ENCODE measurements at places on chromosomes 2 and 18.

- no peak for DNase-seq
These were observed 27.0 kb downstream of the SLC40A1 start for GRCh38 chr2:189553504-189554088.

GRCh38 chr2:129777146-129777545 is 202.3 kb upstream of the RAB6C start:
- no peak for DNase-seq

- no peak for DNase-seq
These were observed 228.7 kb downstream of the LRATD1 start for GRCh38 chr2:14861181-14861580.

- DNase-seq, result peak; percentile 30
These were observed 7.6 kb upstream of the TNS1 start for GRCh38 chr2:218010140-218010983.

- DNase-seq, result no peak
These were observed 18.9 kb downstream of the REV1 start for GRCh38 chr2:99470957-99471356.

DNA sequence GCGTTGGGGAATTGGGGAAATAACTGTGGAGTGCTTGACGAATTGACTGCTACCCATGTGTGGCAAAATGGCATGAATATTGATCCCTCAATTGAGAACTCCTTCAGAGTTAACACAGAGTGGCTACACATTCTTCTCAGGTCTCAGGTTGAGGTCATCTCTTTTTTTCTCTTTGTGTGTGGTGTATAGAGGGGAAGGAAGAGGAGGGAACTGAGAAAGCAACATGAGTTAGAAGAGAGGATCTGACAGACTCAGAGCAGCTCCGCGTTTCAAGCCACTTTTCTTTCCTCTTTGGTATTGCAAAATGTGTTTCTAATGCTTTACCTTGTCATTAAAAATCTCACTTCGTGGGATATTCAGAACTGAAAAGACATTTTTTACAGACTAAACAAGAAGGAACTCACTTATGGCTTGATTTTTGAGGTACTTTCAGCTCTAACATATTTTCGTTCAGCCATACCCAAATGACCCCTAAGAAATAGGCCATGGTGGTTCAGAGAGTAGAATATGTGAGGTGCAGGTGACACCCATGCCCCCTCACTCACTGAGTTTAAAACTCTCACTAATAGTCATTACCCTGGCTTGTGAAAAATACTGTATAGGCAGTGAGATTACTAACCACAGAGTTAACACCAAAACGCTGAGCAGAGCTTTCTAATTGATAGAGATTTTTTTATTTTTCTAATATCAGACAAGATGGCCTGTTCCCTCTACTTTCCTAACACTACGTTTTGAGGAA is 22.5 kb downstream of the STAT4 start:
- DNase-seq, result no peak

GRCh38 chr2:120904379-120904778 is 168.7 kb downstream of the GLI2 start:
- no peak for DNase-seq

- DNase-seq, result no peak
These were observed 77.8 kb downstream of the GYPC start for GRCh38 chr2:126733795-126734194.

DNA sequence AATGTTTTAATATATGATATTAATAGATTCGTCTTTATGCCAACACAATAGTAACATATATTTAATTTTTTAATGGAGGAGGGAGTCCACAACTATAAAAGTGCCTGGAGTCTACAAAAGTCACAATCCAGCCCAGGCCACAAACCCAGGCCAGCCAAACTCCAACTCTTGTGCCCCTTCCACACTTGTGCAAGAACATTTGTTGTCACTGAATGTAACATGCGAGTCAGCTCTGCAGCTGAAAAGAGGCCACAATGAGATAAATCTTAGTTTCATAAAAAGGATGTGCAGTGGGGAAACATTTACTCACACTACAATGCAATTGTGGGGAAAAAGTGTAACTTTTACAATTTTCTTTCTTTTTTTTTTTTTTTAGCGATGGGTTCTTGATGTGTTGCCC is 110.8 kb downstream of the MCFD2 start:
- no peak for DNase-seq

DNA sequence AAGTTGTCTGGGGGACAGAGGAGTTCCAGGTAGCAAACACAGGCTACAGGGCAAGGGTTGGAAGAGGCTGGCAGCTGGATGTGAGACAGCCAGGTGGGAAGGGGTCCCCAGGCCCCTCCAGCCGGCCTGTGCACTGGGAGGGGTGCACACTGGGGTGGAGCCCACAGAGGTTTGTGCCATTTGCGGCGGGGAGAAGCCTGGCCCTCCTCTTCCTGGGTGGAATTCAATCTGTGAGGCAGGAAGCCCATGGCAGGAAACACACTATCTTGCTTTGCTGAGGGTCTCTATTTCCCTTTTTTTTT is 63.3 kb downstream of the PXDN start:
- no peak for DNase-seq

DNA sequence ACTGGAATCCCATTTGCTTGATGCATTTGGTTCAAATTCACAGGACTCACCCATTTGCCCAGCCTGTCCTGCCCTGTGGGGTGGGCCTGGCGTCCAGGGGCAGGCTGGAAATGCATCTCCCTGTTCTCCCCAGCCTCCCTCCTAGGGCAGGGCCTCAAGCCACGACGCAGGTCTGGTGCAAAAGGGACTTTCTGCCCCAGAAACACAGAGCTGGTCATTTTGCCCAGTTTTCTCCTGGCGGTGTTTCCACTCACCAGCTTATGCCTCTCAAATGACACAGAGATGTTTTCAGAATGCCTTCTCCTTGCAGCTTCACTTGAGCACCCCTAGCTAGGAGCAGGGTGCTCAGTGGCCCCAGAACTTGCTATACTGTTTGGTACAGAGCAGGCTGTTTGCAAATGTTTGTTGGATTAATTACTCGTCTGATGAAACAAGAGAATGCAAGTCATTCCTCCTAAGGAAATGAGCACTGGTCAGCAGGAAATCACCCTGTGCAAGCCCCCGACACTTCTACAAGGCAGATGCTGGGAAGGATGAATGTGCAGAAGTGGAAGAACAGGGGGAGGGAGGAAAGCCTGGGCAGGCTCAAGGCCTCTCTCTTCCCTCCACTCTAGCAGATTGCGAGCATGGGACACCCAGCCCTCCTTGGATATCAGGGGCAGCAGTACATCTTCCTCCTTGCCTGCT is 164.3 kb upstream of the APCDD1 start:
- DNase-seq, result no peak

DNA sequence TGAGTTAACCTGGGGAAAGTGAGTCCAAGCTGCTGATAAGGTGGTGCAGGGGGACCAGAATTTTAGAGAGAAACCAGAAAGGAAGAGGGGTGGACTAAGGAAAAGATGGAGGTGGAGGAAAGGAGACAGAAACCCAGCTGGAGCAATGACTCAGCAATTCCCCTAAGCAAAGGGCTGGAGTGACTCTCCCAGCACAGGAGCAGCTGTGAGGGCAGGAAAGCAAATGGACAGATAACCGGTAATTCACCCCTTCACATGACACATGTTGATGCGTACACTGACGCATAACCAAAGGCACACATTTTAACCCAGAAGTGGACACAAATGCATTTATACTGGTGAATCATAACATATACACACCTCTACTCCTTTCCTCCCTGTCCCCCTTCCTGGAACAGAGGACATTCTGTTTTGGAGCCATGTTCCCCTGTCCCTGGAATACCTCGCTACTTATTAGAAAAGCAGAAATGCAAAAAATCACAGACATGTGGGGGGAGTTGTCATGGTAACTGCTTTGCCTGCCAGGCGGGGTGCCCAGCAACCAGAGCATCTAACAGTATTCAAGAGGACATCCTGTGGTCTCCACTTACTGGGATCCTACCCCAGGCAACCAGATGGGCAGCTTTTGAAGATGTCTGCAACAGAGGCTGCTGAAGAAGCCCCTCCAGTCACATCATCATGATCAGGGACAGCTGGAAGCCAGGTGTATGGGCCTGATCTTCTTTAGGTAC is 4.7 kb downstream of the CDK5R2 start:
- no peak for DNase-seq

Measured in stimulated activated naive CD4-positive, alpha-beta T cell (primary cell).